Right atrium auricular region (tissue), 2 donors: ENCODE measurements at places on chromosomes 5 and 9.
A peak's percentile ranks its signal among the peaks of the same experiment; 100 is the strongest.

GRCh38 chr5:7597059-7597642 lies 201.2 kb downstream of the ADCY2 start:
- DNase-seq, result no peak

- DNase-seq, result no peak
Observed at GRCh38 chr9:95085036-95085770, 232.3 kb downstream of the FANCC start.

DNA sequence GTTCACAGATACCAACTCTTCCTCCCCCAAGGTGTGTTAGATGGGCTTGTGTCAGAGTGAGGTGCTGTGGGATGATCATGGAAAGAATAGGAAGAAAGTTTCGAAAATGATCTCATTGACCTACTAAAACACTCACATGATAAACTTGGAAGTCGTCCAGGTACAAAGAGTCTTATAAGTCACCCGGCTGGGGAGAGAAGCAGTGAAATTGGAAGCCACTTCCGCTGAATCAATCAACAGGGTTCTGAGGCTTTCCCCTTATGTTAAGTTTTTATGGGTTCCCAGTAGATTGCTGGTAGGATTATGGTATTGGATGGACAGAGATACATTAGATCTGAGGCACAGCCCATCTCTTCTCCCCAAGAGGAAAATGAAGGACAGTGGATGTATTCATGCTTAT lies 218.8 kb upstream of the MSX2 start:
- DNase-seq, result no peak

DNA sequence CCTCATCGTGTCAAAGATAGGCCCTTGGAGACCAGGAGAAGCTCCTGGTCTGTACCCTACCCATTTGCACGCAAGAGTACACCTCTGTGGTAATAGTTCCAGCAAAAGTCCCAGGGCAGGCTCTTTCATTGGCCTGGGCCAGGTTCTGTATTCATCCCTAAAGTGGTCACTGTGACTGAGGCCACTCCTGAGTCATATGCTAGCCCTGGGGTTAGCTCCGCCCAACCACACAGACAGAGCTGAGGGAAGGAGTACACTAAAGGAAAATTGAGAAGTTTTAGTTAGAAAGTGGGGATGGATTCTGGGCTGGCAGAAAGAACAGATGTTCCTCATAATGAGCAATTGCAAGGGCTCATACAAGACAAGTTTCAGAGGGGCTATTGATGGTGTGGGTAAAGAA lies 206.7 kb downstream of the ARHGAP26 start:
- DNase-seq, result no peak

GRCh38 chr9:104758974-104759373 lies 5.0 kb upstream of the NIPSNAP3B start:
- DNase-seq, result no peak

GRCh38 chr5:132546108-132546507 lies 2.8 kb upstream of the IL5 start:
- DNase-seq, result no peak

DNA sequence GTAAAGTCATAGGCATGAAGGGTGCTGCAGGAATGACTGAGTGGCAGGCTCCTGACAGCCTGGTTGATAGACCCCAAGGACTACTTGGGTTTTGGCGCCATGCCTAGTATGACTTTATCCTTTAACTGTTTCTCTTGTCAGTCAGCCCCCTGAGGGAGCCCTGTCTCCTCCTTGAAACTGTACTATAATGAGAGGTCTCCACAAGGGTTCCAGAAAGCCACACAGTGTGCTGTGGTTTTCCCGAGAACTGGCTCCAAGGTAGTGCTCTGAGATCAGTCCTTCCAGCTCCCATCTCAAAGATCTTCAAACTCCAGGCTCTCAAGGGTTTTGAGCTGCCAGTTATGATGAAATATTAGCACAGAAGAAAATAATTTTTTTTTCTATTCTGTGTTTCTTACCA lies 26.7 kb upstream of the TNC start:
- DNase-seq, result no peak

- no peak for DNase-seq
Observed at GRCh38 chr5:20972419-20972925, 984.5 kb upstream of the CDH18 start.

GRCh38 chr5:114360816-114361723 lies 800 bp upstream of the KCNN2 start:
- DNase-seq, result no peak

DNA sequence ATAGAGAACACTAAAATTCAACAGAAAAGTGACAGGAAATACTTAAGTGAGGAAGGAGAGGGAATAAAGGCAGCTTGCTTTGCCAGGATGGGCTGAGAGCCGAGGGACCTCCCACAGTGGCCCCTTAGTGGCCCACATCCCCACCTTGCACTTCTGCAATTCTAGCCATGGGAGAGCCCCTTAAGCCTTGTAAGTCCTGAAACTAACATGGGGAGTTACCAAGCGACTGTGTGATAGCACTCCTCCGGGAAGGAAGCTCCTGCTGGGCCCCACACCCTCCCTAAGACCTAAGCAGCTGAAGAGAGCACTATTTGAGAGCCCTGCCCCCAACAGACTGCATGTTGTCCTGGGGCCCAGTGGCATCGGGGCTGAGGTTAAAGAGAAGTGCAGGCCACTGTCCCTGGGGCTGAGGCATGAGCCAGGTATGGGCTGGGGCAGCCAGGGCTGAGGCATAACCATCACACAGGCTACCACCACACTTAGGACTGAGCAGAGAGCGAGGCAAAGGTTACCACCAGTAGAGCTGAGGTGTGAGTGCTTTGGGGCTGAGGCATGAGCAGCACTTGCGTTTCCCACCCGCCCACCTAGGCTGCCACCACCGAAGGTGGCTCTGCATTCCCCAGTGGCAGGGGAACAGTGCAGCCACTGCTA lies 301.8 kb upstream of the TRPC7 start:
- DNase-seq, result no peak

DNA sequence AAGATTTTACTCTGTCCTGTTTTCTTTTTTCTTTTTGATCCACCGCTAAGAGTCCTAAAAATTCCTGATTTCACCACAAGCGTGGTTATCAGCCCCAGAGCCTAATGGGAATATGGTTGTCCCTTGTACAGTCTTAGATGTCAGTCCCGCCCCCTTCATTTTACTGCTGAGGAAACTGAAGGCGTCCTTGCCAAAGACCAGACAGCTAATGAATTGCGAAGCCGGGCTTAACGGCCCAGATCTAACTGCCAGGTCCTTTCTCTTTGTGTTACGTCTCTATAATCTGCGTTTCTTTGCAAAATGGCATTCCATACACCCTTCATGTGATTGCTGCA lies 497 bp downstream of the NSA2 start:
- DNase-seq, result no peak

- DNase-seq, result no peak
Observed at GRCh38 chr5:28499766-28500290, 1461.4 kb upstream of the CDH9 start.

DNA sequence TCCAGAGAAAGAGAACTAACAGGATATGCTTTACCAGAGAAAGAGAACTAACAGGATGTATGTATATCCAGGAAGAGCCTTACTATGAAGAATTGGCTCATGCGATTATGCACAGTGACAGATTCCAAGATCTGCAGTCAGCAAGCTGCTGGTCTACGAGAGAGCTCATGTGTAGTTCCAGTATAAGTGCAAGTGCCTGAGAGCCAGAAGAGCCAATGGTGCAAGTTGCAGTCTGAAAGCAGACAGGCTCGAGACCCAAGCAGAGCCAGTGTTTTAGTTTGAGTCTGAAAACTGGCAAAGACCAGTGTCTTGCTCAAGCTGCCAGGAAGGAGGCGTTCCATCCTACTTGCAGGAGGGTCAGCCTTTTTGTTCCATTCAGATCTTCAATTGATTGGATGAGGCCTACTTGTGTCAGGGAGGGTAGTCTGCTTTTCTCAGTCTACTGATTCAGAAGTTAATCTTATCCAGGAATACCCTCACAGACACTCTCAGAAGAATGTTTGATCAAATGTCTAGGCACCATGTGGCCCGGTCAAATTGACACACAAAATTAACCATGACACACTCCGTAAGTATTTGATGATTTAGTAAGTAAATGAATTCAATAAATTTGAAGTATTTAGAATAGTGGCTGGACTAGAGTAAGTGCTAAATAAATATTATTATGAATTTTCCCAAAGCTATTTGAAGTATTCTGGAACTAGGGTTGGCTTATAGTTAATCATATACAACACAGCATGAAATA lies 372.1 kb upstream of the SGCD start:
- DNase-seq, result no peak

DNA sequence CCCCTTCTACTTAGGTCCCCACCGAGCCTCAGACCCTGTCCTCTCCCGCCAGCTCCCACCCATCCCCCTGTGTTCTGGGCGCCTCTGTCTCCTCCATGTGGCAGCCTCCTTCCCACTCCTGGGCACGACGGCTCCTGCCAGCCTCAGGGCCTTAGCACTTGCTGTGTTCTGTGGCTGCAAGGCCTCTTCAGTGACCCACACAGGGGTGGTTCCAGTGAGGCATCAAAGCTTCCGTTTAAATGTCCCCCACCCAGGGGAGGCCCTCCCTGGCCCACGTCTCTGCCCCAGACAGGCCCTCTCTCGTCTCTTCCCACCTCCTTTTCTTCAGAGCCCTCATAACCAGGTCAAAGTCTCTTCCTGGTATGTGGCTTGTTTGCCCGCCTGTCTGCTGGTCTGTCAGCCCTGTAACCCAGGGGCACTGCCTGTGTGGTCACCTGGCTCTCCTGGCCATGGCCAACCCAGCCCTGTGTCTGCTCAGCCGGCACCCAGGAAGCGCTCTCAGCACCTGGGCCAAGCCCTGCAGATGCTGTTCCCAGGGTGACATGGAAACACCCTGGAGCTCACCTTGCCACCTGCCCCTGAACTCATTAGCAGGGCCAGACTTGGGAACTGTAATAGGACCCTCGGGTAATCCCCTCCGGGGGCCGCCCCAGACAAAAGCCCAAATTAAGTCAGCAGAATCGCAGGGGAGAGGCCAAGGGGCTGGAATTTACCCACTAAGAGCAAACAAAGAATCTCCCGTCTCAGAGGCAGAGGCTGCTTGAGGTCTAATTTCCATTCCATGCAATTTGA lies 33.7 kb downstream of the LHX3 start:
- DNase-seq, result no peak

DNA sequence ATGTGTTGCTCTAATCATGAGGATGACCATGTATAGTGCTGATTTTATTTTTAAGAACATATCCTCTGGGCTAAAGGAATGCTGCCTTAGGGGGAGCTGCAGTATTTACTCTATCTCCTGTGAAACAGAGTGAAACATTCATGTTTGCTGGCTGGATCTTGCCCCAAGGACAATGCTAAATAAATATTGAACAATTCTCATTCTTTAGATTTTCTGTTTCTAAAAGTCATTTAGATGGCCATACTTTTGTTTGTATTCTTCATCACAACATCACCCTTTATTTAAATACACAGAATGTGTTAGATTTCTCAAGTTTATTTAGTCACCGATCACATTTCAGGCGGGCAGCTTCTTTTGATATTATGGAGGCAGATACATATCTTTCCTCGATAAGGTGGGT lies 103.3 kb downstream of the ARHGEF28 start:
- DNase-seq, result no peak

DNA sequence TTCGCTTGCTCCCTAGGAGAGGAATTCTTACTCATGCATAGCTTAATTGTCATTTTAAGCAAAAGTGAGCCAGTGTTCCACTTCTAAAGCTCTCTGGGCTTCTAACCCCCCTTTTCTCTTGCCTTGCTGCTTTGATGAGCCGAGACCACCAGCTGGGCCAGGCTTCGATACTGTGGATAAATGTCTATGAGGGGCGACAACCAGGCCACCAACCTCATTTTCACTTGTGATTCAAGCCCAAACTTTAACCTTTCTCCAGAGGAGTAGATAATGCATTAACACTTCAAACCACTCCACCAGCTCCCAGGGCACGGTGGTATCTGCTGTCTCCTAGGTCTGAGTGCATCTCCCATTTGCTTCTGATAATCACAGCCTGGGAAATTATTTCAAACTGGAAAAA lies 205.6 kb downstream of the PSAT1 start:
- no peak for DNase-seq

- peak; percentile 54 for DNase-seq
Observed at GRCh38 chr9:121997791-121998190, 95.3 kb downstream of the TTLL11 start.

- DNase-seq, result no peak
Observed at GRCh38 chr9:7823651-7824050, 24.1 kb upstream of the DMAC1 start.

DNA sequence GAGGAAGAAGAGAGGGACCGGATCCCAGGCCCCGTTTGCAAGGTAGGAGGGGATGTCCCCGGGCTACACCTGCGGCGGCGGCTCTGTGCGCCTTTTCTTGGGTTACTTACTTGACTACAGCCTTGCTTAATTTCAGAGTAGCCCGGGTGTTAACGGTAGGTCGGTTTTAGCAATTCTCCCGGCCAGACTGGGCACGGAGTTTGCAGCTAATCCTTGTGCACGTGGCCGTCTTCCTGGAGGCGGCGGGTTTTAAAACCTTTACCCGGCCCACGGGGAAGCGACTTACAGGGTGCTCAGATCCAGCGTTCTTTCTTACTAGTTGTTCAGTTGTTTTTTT lies 313 bp downstream of the BRIX1 start:
- DNase-seq, result no peak

- no peak for DNase-seq
Observed at GRCh38 chr9:69308206-69308931, 16.6 kb upstream of the ENTREP1 start.

- DNase-seq, result no peak
Observed at GRCh38 chr9:2788919-2789318, 55.0 kb downstream of the PUM3 start.

- no peak for DNase-seq
Observed at GRCh38 chr9:97525451-97525850, 24.0 kb downstream of the TMOD1 start.

- DNase-seq, result no peak
Observed at GRCh38 chr9:130219661-130220096, 45.9 kb upstream of the HMCN2 start.

- DNase-seq, result no peak
Observed at GRCh38 chr9:137694962-137695875, 76.4 kb downstream of the EHMT1 start.

GRCh38 chr5:21807953-21808352 lies 1045.2 kb downstream of the CDH12 start:
- no peak for DNase-seq

GRCh38 chr9:84773022-84773421 lies 103.5 kb downstream of the NTRK2 start:
- no peak for DNase-seq

DNA sequence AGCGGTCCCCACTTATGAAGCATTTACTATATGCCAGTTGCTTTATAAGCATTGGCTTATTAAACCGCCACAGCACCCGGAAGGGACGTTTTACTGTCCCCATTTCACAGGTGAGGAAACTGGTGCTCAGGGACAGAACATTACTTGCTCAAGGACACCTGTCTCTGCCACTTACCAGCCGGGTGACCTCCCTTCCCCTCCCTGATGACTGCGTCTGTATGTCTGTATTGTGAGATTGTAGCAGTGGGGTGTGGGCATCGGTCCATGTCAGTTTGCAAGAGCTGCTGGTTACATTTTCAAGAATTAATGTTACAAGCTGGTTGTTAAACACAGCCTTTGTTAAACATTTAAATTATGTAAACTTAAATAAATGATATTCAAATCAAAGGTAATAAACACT lies 77.6 kb upstream of the LMX1B start:
- DNase-seq, result no peak

- no peak for DNase-seq
Observed at GRCh38 chr5:12876541-12877298, 972.5 kb upstream of the CTNND2 start.
